ENCODE measurements at places on chromosomes 4 and X. TPM values are rescaled to one million over a fixed set of nuclear protein-coding genes. Genes with fewer than 3 reads are reported as not detected.

GRCh38 chr4:76539979-76540378 lies 105.0 kb downstream of the SHROOM3 start:
- no peak for DNase-seq

The PPP1R2C gene
- not detected for total RNA-seq

DNA sequence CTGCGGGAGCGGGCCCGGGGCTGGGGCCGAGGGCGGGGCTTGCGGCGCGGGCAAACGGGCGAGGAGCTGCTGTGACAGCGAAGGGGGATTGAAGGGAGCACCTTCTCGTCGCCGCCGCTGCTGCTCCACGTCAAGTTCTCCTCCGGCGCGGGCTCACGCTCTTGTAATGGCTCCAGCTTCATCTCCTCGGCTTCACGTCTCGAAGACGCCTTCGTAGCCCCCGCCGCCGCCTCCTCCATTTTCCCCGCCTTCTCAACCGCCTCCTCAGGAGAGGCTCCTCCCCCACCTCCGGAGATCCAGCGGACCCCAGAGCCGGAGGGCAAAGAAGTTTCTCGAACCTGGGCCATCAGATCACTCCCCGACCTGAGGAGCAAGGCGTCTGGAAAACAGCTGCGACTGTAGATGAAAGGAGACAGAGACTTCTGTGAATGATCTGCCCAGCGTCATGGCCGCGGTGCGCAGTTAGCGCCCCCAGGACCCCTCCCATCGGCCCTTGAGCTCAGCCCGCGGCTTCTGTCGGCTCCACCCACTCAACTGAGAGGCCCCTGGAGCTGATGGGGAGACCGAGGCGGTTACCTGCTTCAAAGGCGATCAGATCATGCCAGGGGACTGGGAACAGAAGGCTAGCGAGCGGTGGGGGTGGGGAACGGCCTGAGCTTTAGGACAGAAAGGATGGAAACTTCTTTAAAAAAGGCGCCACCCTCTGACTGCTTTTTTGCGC lies 895 bp downstream of the USP51 start:
- DNase-seq = no peak

- no peak for DNase-seq
These were observed 50.9 kb upstream of the GRID2 start for GRCh38 chr4:92252846-92253245.

Data from glomerular endothelial cell (primary cell).